ENCODE measurements at places on chromosomes 2 and 18.
A peak's percentile ranks its signal among the peaks of the same experiment; 100 is the strongest.

DNA sequence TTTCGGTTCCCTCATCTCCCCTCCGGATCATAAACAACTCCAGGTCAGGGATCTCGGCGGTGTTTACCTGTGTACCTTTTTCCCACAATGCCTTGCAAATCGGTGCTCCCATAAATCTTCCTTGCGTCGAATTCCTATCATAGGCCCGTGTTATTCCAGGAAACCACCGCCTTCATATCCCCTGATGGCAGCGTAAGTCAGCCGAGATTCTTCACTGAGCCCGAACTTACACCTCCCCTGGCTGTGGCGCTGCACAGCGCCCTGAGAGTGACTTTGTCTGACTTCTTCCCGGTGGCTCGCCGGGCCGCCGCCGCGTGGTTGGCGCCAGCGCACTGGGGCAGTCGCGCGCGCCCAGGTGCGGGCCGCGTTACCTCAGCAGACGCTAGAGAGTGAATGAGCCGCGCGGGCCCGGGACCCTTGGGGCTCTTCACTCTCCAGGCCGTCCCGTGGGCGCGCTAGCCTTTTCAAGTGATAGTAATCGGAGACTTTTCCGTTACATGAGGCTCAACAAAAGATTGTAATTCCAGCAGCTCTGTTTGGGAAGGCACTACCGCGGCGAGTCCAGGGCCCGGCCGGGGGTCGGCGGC lies 101.6 kb downstream of the SPTBN1 start:
- DNase-seq = peak; percentile 25

- no peak for DNase-seq
Observed at GRCh38 chr2:178910005-178910404, 102.8 kb upstream of the TTN start.

GRCh38 chr18:74230922-74231714 lies 60.6 kb downstream of the CYB5A start:
- no peak for DNase-seq

GRCh38 chr18:64276311-64277090 lies 127.6 kb upstream of the LINC00305 start:
- no peak for DNase-seq

DNA sequence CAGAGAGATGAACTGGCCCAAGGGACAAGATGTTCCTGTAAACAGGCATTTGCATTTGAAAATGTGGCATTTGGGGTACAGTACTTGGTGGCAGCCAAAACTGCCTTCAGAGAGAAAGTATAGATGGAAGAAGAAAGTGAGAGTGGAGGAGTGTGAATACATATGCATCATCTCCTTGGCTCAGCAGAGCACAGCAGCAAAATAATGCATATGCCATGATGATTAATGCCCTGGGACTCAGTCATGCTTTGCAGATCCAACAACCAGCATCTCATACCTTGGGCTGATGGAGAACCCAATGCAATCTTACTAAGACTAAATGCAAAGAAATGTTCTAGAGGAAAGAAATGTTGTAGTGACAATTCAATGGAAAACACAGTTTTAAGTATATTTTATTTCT lies 29.7 kb upstream of the CYTIP start:
- DNase-seq = no peak

DNA sequence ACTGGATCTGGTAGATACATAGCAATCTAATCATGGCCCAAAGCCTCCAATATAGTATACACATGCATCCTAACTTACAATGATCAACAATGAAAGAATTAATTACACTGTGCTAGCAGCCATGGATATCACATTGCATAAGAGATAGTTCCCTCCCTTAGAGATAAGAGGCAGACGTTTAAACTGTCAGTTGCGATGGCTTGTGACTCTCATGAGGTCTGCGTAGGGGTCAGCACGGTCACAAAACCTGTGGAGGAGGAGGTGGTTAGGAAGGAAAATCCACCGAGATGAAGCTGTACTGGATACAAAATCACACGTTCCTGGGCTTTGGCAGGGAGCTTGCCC lies 800 bp upstream of the RALB start:
- DNase-seq = no peak

- no peak for DNase-seq
Observed at GRCh38 chr18:45482286-45482685, 133.0 kb upstream of the SLC14A2 start.

GRCh38 chr2:16248571-16249105 lies 308.3 kb downstream of the MYCN start:
- DNase-seq = no peak

GRCh38 chr2:38167968-38168350 lies 92.0 kb upstream of the CYP1B1 start:
- DNase-seq = no peak

DNA sequence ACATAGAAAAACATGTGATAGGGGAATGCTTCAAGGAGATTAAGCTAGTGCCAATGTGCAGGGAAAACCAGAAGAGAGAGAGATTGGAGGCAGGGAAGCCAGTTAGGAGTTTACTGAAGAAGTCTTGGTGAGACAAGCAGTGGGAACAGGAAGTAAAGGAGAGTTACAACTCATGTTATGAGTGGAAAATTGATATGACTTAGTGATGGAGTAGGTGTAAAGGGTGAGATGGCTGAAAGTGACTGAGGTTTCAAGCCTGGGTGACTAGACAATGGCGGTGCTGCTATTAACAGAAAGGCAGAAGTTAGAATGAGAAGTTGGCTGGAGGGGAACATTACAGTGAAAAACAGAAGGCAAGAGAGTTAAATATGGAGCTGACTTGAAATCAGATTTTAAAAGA lies 16.5 kb downstream of the DOK1 start:
- no peak for DNase-seq

DNA sequence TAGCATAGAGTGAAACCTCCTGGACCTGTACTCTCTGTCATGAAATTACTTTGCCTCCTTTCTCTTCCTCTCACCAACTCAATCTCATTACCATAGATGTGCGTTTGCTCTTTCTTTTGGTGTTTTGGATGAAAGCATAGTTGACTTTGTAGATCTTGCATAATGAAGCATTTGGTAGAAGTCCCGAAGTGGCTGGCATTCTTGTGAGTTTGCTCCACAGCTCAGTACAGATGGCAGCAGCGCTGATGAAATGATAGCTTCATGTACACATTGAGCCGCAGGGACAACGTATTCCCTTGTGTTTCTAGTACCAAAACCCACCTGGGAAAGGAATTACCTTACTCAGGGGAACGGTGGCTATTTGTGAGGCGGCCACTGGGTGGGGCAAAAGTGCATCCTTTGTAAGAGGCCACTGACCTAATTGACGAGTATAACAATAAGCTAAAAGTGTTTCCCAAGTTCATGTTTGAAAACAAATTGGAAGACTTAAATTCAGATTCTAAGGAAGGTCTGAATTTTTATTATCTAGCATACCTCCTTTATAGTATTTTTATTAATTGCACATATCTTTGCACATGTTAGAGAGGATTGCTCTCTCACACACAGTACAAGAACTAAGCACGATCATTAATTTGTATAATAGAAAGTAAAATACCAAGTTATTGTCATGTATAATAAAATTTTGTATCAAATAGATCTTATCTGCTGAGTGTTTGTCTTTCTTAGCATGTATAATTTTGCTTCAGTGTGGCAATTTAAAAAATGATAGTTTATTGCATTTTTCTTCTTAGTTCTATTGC lies 25.4 kb upstream of the CDH7 start:
- no peak for DNase-seq

GRCh38 chr2:84631047-84631446 lies 114.7 kb downstream of the DNAH6 start:
- DNase-seq = peak; percentile 66

DNA sequence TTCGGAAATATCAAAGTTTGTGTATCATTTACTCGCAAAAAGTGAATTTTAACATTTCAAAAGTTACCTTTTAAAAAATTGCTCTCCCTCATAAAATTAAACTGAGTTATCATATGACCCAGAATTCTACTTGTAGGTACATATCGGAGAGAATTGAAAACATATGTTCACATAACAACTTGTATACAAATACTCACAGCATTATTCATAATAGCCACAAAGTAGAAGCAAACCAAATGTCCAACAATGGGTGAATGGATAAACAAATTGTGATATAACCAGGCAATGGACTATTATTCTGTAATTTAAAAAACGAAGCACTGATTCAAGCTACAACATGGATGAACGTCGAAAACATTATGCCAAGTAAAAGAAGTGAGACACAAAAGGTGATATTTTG lies 412.0 kb upstream of the TCF4 start:
- peak; percentile 10 for DNase-seq

- no peak for DNase-seq
Observed at GRCh38 chr2:218318241-218318640, 25.9 kb upstream of the TMBIM1 start.

DNA sequence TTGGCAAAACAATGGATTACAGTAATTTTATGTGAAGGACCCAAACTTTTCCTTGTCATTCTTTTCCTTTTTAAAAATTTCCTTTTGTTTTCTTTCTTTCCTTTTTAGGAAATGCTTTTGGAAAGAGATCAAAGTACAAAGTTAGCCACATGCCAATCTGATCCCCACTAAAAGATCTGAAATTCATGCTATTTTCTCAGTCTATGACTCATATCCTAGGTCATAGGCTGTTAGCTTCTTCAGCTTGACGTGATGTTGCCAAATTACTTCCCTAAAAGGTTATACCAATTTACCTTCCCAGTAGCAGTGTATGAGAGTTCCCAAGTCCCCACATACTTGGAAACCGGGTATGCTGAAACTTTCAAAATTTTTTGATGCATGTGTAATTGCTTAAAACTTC lies 355.3 kb downstream of the INSIG2 start:
- peak; percentile 73 for DNase-seq

GRCh38 chr2:173962583-173963110 lies 2.5 kb downstream of the SP3 start:
- DNase-seq = no peak

GRCh38 chr18:36776650-36777049 lies 52.2 kb downstream of the TPGS2 start:
- DNase-seq = no peak

GRCh38 chr18:2982022-2982421 lies 30.9 kb downstream of the LPIN2 start:
- DNase-seq = no peak

- DNase-seq = no peak
Observed at GRCh38 chr2:237324837-237325236, 89.1 kb downstream of the COL6A3 start.

DNA sequence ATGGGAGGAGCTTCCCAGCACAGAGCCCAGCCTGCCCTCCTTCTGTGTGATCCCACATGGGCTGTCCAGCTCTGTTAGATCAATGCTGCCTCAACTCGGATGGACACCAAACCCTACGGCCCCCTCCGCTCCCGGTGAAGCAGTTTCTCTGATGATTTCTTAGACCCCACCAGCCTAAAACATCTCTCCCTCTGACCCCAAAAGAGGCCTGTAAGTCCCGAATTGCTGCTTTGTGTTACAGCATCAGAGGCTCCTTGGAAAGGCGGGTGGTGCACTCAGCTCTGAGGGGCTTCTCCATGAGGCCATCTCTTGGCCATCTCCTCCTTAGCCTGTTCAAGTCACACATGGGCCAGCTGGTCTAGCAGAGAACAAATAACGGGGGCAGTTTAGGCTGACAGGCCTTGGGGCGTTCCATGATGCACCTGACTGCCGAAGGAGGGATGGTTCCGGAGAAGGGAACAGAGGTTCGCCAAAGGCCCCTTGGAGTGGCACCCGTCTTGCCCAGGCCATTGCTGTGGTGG lies 240.7 kb downstream of the SH3RF3 start:
- DNase-seq = no peak

GRCh38 chr2:107325981-107326786 lies 440.2 kb upstream of the ST6GAL2 start:
- DNase-seq = no peak

- no peak for DNase-seq
Observed at GRCh38 chr18:21907451-21907850, 166.9 kb downstream of the MIB1 start.

DNA sequence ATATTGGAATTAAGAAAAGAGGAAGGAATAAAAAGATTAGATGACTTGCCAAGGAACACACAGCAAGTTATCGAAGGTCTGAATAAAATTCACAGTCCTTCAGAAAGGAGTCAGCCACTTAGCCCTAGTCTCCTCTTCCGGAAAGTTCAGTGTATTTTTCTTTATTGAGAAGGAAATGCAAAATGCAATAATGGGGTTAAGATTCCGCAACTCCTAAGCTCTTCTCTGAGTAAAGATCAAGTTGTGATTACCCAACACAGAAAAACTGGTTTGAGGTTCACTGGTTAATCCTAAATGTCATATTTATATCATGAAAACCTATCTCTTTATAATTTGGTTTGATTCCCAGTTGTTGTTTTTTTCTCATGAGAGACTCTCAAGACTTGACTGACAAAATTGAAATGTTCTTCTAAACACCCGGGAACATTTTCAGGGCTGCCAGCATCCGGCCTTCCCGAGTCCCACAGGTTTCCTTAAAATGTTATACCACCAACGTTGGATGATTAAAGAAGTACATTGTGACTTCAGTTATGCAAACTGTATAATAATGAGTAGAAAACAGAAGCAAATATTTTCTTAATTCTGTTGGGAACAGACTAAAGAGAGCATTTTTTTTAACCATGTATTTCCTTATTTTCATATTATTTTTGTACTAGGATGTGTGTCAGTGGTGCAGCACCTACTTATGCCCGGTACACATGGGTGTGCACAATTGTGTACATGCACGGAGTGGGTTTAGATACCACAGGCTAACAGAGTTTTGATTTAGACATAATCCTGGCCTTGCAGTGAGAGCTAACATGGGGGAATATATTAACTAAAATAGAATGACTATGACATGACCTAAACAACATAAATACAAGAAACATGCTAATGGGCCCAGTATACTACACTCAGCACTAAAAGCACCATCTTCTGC lies 100.2 kb downstream of the STK39 start:
- no peak for DNase-seq

DNA sequence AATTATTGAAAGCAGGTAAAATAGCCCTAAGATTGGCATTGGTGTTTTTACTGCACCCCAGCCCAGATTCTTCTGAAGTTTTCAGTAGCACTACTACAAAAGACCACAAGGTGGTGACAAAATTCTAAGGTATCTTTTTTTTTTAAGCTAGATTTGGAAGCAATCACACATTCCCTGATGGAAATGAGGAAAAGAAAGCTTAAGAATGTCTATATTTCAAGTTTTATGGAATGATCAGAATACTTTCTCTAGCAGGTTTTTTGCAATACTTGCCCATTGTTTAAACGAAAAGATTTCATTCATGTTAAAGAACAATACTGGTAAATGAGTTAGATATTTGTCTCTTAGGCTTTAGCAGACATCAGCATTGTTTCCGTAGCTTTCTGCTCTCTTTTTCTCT lies 32.1 kb upstream of the ZNF638 start:
- peak; percentile 44 for DNase-seq

DNA sequence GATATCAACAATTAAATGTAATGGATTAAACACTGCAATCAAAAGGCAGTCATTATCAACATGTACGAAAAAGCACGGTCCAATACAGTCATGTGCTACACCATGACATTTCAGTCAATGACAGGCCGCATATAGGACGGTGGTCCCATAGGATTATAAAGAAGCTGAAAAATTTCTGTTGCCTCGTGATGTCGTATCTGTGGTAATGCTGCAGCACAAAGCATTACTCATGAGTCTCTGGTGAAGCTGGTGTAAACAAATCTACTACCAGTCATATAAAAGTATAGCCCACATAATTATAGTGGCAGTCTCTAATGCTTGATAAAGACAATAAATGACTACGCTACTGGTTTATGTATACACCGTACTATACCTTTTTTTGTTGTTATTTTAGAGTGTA lies 58.4 kb downstream of the RABL2A start:
- no peak for DNase-seq

- no peak for DNase-seq
Observed at GRCh38 chr2:135091681-135092080, 39.6 kb downstream of the RAB3GAP1 start.
